Midbrain (tissue), 1 donor: ENCODE measurements at places on chromosomes 11 and 22.

- no peak for DNase-seq
Measured at GRCh38 chr11:61486779-61487178, 21.8 kb upstream of the LRRC10B start.

GRCh38 chr11:128400382-128401203 lies 186.8 kb downstream of the ETS1 start:
- no peak for DNase-seq

GRCh38 chr11:82373781-82374542 lies 359.7 kb downstream of the FAM181B start:
- DNase-seq, result no peak

GRCh38 chr11:14255238-14255534 lies 103.8 kb downstream of the RRAS2 start:
- no peak for DNase-seq

DNA sequence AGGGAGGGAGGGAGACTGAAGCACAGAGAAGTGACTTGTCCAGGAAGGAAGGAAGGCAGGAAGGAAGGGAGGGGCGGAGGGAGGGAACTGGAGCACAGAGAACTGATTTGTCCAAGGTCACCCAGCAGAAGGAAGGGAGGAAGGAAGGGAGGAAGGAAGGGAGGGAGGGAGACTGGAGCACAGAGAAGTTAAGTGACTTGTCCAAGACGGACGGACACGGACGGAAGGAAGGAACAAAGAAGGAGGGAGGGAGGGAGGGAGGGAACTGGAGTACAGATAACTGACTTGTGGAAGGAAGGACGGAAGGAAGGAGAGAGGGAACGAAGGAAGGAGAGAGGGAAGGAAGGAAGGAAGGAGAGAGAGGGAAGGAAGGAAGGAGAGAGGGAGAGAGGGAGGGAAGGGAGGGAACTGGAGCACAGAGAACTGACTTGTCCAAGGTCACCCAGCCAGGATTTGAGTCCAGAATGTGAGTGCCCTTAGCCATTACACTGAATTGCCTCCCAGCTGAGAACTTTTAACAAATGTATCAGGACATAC lies 1.5 kb downstream of the SLC35F2 start:
- DNase-seq, result no peak

DNA sequence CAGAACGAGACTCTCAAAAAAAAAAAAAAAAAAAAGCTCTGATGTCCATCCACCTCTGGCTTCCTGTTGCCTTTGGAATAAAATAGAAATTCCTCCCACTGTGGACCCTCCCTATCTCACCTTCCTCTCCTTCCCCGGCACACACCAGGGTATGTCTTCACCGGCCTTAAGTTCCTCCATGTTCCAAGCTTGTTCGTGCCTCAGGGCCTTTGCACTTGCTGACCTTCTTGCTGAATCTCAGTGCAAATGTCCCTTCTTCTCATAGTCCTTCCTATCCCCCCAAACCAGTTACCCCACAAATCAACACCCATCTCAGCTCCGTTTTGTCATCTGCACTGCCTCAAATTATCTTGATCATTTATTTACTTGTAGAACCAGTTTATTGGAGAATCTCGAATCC lies 20.6 kb downstream of the IFT27 start:
- DNase-seq, result no peak

GRCh38 chr22:42820045-42820763 lies 36.9 kb downstream of the ARFGAP3 start:
- DNase-seq, result no peak

GRCh38 chr22:19810381-19811201 lies 44.1 kb downstream of the GNB1L start:
- no peak for DNase-seq

GRCh38 chr11:96246718-96247552 lies 96.1 kb downstream of the MAML2 start:
- DNase-seq, result no peak

- no peak for DNase-seq
Measured at GRCh38 chr22:17601031-17601430, 27.5 kb downstream of the ATP6V1E1 start.

- no peak for DNase-seq
Measured at GRCh38 chr22:22578702-22579424, 19.8 kb upstream of the PRAME start.

GRCh38 chr22:33302049-33302545 lies 243.9 kb upstream of the SYN3 start:
- peak; percentile 86 for DNase-seq

GRCh38 chr22:26624803-26625202 lies 3.0 kb downstream of the CRYBA4 start:
- DNase-seq, result no peak

DNA sequence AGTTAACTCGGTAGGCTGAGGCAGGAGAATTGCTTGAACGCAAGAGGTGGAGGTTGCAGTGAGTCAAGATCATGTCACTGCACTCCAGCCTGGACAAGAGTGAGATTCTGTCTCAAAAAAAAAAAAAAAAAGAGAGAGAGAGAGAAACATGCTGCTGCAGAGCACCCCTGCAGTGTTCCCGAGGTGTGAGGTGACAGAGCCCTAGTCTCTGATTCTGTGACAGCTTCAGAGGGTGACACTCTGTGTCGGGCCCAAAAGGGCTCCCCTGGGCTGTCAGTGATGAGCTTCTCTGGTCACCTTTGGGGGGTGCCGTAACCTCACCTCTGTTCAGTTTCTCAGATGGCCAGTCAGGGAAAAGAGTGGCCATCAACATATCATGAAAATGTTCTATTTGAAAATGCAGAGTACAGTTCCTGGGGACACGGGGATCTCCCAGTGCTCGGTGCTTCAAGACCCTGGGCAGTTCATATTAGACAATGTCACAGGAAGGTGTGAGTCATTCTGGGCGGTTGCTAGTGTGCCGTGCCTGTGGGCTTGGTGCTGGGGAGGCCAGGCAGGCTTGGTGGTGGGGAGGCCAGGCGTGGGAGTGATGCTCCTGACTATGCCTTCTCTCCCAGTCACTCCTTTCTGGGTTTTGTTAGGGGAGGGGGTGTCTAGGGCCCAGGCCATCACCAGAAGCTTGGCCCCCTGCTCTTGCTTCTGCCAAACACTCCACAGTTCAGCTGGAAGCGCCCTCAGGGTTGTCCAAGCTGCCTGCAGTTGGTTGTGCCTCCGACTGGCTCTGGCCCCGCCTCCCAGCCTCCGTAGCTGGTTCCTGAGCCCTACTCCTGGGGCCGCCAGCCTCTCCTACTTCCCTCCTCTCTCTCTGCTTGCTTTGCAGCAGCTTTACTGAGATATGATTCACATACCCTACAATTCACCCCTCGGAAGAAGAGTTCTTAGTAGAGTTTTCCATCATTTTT lies 52.5 kb upstream of the CLDN5 start:
- no peak for DNase-seq

GRCh38 chr11:35170503-35170902 lies 31.5 kb downstream of the CD44 start:
- DNase-seq, result no peak

DNA sequence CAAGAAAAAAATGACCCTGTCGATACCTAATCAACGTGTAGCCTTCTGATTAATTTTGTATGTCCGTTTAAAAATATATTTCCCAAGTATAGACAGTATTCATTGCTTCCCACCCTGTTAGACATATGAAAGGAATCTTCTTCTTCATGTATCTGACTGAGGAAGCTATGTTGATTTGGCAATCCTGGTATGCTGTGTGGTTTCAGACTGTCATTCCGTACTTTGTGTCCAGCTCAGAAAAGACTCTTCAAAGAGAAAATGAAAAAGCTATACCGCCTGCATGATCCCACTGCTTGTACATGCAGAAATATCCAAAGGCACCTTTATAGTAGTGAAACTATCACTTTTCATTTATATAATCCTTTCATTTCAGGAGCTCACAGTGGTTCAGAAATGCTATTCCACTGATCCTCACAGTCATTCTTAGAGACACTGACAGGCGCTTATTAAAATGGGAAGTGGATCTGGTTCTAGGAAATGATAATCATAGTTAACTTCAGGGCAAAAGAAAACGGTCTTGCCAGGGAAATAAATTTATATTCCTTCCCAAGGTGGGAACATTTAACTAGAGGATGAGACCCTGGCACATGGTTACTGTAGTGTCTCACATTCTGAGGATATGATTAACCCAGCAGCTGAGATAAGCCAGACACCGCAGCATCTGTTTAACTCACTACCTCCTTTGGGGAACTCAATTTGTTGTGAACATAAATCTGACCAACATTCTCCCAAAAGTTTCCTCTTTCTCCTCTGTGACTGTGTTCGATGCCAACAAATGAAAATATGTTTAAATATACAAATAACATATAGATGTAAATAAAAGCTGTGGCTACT lies 599.2 kb upstream of the LUZP2 start:
- no peak for DNase-seq

GRCh38 chr11:2853997-2854560 lies 31.5 kb downstream of the CDKN1C start:
- DNase-seq, result no peak

GRCh38 chr11:61598886-61599868 lies 18.3 kb upstream of the SYT7 start:
- no peak for DNase-seq

GRCh38 chr11:44618561-44619425 lies 53.3 kb downstream of the CD82 start:
- DNase-seq, result no peak
